ENCODE measurements at places on chromosomes 2 and 18.

GRCh38 chr2:170477630-170478029, 237.5 kb upstream of the SP5 start:
- no peak for DNase-seq

DNA sequence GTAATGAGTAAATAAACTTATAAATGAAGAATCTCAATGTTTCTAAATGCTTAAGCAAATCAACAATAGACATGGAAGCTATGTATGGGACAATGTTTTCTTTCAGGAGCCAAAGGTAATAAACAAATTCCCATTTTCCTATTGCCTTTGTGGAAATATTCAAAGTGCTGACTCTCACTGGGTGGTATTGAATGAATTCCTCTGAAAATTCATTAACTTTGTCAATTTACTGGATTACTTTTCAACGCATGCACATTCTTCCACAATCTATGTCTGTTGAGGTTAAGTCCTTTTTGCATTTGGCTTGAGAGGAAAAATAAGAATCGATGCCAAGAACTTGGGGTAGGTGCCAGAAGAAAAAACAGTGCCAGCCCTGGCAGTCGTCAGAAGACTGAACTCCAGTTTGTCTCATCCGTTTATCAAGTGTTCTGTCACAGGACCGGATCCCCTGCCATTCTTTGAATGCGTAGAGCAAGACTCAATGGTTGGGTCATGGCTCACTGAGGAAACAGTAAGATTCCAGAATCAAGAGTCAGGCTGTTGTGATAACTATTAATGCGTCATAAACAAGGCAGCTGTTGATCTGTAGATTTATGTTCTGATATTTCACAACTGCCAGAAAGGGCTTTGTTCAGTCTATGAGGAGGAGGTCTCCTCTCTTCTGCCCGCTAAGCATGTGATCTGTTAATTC, 133.3 kb downstream of the GFPT1 start:
- DNase-seq: peak; percentile 37

GRCh38 chr2:7819316-7819715, 862.5 kb upstream of the ID2 start:
- DNase-seq: no peak

- DNase-seq: peak; percentile 30
Measured at GRCh38 chr18:58314284-58314683, 270.3 kb downstream of the NEDD4L start.

- peak; percentile 57 for DNase-seq
Measured at GRCh38 chr2:8684878-8685696, 3.2 kb downstream of the ID2 start.

DNA sequence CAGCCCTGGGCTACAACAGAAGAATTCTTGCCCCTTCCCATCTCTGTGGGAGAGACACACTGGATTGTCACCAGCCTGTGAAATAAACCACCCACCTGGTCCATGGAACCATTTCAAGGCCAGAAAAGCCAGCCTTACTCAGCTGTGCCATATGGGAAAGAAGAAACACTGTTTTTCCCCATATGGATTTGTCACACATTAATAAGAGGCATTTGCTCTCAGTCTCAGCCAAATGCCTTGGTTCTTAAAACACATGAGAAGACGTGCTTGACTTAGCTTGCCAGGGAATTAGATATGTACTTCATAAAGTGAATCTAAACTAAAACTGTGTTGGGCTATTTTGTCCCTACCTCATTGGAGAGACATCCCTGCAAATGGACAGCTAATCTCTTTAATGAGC, 308.6 kb upstream of the TNP1 start:
- no peak for DNase-seq

DNA sequence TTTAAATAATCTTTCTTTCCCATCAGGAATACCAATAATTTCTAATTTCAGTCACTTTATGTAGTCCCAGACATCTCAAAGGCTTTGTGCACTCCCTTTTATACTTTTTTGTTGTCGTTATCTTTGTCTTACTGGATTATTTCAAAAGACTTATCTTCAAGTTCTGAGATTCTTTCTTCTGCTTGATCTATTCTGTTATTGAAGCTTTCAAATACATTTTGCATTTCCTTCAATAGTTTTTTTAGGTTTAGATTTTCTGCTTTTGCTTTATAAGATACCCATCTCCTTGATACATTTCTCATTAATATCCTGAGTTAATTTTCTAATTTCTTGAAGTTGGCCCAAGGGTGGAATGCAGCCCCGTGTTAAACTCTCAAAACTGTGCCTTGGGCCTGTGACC, 432.4 kb downstream of the RIT2 start:
- DNase-seq: no peak

- no peak for DNase-seq
Measured at GRCh38 chr2:46921676-46922448, 6.3 kb upstream of the MCFD2 start.

GRCh38 chr2:82875858-82876257, 1583.2 kb downstream of the SUCLG1 start:
- no peak for DNase-seq

- DNase-seq: no peak
Measured at GRCh38 chr2:16643099-16643498, 22.5 kb downstream of the CYRIA start.

GRCh38 chr2:158031371-158031770, 70.3 kb upstream of the UPP2 start:
- no peak for DNase-seq

DNA sequence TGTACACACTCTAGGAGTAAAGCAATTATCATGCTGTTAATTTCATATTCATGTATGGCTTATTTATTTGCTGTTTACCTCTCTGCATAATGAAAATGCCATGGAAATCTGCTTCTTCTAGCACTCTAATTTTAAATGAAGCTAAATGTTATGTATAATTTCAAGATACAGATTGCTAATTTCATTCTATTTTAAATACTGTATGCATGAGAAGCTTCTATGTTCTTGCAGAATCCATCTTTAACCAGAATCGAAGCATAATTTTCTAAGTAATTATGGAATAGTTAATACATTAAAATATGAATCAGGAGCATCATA, 127.2 kb downstream of the UBE2E3 start:
- no peak for DNase-seq

GRCh38 chr18:61833978-61834377, 58.8 kb downstream of the RNF152 start:
- no peak for DNase-seq

GRCh38 chr18:634551-635045, 22.9 kb upstream of the TYMS start:
- no peak for DNase-seq

DNA sequence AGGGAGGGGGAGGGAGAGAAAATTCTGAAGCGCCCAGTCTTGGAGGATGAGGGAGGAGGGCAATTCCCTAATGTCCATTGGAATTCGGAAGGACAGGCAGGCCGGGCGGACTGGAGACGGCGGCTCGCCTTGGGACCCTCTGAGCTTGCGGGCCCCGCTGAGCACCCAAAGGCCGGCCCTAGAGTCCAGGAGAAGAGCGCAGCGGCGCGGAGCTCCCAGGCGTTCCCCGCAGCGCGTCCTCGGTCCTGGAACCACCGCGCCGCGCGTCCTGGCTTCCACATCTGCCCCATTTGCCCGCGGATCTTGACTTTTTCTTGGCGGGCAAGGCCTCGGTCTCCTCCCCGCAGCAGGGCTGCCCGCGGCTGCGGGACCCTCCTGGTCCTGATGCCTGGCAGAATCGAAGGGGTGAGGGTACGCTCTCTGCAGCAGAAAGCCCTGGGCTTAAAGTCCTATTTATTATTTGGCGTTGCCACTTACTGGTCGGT, 675 bp upstream of the MLPH start:
- DNase-seq: no peak

GRCh38 chr2:11945139-11946126, 199.0 kb downstream of the LPIN1 start:
- no peak for DNase-seq

- DNase-seq: no peak
Measured at GRCh38 chr2:25570161-25570845, 103.1 kb downstream of the DTNB start.

GRCh38 chr2:20169796-20170703, 54.9 kb downstream of the SDC1 start:
- no peak for DNase-seq

DNA sequence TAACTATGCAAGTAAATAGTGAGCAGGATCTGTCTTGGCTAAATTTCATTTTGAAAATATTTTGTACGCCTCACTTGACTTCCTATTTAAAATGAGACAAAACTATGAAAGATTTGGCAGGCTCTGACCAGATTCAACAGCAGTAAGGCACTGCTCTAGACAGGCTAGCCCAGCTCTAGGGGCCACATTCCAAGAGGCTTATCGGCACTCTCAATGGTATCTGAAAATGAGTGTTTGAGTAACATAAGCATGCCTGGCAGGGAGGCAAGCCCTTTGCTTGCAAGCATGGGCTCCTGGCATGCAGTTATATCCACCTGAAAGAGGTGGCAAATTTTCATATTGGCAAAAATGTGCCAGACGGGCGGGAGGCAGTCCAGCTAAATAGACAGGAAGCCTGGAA, 10.5 kb downstream of the CAPN13 start:
- DNase-seq: no peak

GRCh38 chr2:238924796-238925195, 76.9 kb downstream of the TWIST2 start:
- no peak for DNase-seq

- DNase-seq: no peak
Measured at GRCh38 chr2:28620801-28621171, 124.9 kb downstream of the PLB1 start.

DNA sequence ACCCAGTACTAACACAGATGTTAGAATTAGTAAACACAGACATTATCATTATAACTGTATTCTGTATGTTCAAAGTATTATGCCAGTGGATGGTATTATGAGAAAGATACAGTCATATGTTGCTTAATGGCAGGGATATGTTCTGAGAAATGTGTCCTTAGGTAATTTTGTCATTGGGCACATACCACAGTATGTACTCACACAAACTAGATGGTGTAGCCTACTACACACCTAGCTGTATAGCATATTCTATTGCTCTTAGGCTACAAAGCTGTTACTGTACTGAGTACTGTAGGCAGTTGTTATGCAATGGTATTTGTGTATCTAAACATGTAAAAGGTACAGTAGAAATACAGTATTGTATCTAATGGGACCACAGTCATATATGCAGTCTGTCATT, 53.8 kb downstream of the GTF3C3 start:
- no peak for DNase-seq

DNA sequence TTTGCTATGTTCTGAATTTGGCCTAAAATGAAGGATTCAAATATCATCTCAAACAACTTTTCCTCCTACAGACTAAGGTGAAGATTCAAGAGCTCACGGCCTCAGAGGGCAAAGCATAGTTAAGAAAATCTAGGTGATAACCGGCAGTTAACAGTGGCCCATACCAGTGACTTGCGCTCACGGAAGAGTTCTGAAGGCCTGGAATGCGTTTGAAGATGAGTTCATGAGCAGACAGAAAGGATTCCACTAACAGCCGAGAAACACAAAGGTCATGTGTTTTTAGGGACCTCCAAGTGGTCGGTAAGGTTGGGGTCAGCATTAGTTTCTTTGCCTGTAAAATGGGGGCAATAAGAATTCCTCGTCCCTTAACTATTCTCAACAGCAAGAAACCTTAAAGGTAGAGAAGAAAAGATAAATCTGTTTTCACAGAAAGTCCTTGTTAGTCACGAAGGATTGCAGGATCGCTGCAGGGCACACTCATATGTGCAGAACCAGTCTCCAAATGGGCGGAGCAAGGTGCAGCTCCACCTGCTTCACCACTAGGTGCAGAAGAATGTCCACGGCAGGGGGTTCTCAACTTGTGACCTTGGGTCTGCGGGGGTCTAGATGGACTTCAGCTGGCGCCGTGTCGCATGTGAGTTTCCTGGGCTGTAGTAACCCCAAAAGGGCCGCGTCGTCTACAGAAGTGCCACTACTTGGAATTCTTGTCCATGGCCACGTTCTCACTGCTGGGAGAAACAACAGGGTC, 708 bp upstream of the RPIA start:
- no peak for DNase-seq

DNA sequence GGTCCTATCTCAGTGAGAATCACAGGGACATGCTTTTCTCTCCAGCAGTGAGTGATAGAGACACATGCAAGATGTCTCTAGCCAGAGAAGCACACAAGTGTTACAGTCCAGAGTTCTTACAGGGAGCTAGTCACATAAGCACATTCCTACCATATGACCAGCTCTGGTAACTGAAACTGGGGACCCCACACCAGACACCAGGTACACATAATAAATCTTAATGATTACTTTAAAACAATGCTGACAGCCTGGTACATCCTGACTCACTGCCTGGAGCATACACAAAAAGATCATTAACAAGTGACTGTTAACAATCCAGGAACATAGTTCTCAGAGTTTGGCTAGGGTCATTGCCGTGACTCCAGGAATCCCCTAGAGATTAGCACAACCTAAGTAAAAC, 53.6 kb downstream of the GALNT1 start:
- no peak for DNase-seq

DNA sequence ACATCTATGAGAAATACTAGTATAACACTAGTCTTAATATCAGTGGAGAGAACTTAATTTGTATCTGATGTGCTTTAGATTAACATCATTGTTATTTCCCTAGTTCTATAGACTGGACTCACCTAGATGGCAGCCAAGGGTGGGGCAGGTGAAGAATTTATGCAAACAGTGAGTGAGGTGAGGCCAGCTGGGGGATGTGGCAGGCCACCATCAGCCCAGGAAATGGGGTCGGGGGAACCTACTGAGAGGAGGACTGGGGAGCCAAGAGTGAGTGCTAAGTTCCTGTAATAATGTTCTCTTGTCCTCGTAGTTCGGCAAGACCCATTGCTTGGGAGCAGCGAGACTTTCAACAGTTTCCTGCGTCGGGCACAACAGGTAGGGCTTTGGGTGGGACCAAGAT, 2.5 kb downstream of the SNX17 start:
- no peak for DNase-seq

DNA sequence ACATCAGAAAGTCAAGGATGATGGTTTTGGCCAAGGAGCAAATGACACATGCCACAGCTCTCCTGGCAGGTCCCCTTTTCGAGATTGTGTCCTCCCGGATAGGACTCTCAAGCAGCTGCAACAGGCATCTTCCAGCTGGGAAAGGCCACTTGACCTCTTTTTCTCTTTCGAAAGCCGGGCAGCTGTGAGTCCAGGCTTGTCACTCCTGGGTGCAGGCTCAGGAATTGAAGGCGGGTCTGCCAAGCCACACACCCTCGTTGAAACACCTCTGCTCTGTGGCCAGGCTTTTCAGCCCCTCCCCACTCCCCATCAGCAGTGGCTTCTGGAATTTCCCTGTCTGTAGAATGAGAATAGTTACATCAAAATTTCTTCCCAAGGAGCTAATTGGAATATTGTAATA, 98.0 kb downstream of the CCDC138 start:
- no peak for DNase-seq

DNA sequence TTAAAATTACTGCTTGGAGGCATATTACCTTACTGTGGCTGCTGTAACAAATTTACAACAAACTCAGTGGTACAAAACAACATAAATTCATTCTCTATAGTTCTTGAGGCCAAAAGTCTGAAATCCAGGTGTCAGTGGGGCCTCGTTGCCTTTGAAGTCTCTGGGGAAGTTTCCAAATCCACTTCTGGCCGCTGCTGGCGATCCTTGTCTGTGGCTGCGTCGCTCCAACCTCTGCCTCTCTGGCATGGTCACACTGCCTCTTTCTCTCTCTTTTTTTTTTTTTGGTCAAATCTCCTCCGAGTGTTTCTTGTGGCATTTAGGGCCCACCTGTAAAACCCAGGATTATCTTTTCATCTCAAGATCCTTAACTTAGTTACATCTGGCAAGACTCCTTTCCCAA, 182.8 kb downstream of the ST6GAL2 start:
- no peak for DNase-seq

GRCh38 chr18:67500522-67501205, 15.9 kb downstream of the DSEL start:
- no peak for DNase-seq

- DNase-seq: no peak
Measured at GRCh38 chr2:153786016-153786415, 85.7 kb upstream of the GALNT13 start.
